ENCODE measurements at places on chromosomes 7 and 10.

- DNase-seq = no peak
Observed at GRCh38 chr10:3342771-3343170, 170.2 kb upstream of the PITRM1 start.

- DNase-seq = no peak
Observed at GRCh38 chr10:34728361-34728760, 86.7 kb downstream of the PARD3 start.

DNA sequence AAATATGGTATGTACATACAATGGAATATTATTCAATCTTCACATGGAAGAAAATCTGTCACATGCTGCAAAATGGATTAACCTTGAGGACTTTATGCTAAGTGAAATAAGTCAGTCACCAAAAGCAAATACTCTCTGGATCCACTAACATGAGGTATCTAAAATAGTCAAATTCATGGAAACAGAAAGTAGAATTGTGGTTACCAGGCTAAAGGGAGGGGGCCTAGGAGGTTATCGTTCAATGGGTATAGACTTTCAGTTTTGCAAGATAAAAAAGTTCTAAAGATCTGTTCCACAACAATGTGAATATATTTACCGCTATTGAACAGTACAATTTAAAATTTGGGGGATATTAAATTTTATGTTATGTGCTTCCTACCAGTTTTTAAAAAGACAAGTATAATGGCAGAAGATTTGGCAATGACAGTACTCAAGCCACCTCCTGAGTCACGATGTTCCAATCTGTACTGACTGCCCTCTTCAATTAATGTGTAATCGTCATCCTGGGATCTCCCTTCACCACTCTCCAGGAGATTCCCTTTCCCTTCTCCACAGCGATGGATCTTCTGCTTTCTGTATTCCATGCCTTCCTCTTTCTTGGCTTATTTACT is 32.3 kb upstream of the IL6 start:
- no peak for DNase-seq

DNA sequence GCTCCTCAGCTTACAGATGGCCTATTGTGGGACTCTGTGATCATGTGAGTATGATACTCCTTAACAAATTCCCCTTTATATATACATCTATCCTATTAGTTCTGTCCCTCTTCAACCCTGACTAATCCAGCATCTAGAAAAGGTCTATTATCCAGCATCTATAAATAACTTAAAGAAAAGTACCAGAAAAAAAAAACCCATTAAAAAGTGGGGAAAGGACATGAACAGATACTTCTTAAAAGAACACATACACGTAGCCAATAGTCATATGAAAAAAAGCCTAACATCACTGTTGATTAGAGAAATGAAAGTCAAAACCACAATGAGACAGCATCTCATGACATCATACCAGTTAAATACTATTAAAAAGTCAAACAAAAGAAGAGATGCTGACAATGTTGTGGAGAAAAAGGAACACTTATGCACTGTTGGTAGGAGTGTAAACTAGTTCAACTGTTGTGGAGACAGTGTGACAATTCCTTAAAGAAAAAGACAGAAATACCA is 549.5 kb upstream of the GRM3 start:
- no peak for DNase-seq

DNA sequence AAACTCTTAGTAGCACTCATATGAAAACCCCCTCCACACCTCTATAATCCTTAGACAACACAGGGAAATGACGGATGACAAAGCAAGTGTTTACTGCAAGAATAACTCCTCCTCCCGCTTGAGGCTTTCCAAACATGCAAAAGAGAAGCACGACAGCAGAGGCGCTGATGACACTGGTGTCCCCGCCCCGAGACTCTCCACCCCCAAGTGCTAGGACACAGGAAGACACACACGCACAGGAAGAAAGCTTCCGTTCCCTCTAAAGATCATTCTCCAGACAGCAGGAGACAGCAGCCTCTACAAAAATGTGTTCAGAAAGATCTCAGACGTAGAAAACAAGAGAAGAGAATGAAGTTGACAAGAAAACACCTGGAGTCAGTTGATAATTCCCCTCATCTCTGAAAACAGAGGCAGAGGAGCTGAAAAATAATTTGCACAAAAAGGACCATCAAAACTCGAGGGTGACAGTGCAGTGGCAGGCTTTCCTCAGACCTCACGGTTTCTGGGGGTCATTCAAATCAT is 90.2 kb downstream of the DLG5 start:
- no peak for DNase-seq

DNA sequence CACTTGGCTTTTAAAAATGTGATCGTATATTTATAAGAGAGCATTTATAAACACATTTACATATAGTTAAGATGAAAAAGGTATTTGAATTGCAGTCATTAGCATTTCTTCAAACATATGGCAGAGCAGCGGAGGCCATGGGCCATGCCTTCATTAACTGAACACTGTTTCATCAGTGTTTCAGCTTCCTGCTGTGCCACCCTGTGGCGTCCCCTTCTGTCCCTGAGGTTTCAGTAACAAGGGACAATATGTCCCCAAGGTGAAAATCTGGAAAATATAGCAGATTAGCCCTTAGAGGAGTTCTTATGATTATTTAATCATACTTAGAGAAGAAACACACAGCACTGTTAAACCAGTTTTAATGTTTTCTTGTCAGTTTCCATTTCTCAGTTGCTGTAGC is 577.8 kb downstream of the ETV1 start:
- DNase-seq = no peak

- no peak for DNase-seq
Observed at GRCh38 chr10:102962951-102963755, 45.1 kb downstream of the CNNM2 start.

GRCh38 chr7:109343678-109344077 is 774.0 kb downstream of the DNAJB9 start:
- DNase-seq = no peak

GRCh38 chr10:74612195-74612594 is 214.2 kb upstream of the KAT6B start:
- no peak for DNase-seq

GRCh38 chr7:129923709-129924108 is 29.1 kb downstream of the UBE2H start:
- no peak for DNase-seq

DNA sequence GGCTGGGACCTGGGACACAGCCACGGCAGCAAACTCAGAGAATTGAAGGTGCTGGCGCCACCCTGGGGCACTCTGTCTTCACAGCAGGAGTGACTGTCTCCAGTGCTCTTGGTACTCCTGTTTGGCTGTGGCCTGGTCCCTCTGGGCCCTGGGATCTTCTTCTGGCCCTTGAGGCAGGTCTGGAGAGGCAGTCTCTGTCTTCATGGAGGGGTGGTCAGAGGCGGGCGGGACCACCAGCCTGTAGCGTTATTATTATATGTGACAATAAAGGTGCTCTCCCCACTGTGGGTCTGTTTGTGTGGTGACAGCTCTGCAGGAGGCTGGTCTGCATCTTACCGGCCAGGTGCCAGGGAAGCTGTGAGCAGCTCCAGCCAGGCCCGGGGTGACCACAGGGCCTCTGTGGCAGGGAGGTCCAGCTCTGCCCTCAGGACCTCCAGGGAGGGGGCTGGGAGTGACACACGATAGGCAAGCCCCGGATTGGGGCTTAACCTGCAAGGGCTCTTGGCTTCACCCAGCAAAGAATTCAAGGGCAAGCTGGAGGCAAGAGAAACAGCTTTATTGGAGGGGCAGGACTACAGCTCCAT is 70.3 kb downstream of the MYL10 start:
- no peak for DNase-seq

- DNase-seq = no peak
Observed at GRCh38 chr10:132447446-132448247, 50.6 kb downstream of the PWWP2B start.

GRCh38 chr10:72087392-72087968 is 871 bp downstream of the SPOCK2 start:
- DNase-seq = no peak

- no peak for DNase-seq
Observed at GRCh38 chr10:3783682-3784432, 1.2 kb downstream of the KLF6 start.

- DNase-seq = no peak
Observed at GRCh38 chr7:91276909-91277308, 12.7 kb downstream of the FZD1 start.

- DNase-seq = no peak
Observed at GRCh38 chr7:121081327-121081936, 92.9 kb downstream of the CPED1 start.

- no peak for DNase-seq
Observed at GRCh38 chr7:127993317-127993716, 37.9 kb downstream of the LRRC4 start.

DNA sequence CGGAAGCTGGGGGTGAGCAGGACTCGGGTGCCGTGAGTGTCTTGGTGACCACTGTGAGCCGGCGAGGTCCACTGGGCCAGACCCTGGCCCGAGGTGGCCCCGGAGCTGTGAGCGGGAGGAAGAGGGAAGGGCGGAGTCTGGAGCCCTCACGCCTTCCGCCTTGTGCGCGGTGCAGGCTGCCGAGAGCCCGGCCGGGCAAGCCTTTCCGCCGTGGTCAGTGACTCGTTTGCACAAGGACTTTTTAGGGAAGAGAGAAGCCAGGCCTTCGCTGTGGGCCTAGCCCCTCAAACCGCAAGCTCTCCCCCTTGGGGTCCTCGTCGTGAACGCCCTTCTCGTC is 40.9 kb upstream of the ZNF32 start:
- DNase-seq = no peak

DNA sequence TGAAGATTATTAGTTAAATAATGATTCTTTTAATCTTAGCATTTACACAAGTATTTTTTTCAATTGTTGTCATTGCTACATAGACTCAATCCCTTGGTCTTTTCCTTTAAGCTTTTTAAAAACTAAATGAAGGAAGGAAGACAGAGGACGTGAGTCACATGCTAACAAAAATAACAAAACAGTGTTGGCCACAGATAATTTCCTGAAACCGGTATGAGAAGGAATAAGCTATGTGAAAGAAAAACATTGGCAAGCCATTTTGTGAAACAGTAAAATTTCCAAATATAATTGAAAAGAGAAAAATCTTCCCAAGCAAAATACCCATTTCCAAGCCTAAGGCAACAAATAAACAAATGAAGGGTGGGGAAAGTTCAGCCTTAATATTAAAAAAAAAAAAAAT is 223.0 kb downstream of the AHR start:
- no peak for DNase-seq

- DNase-seq = no peak
Observed at GRCh38 chr10:128324058-128324827, 198.0 kb upstream of the MKI67 start.

DNA sequence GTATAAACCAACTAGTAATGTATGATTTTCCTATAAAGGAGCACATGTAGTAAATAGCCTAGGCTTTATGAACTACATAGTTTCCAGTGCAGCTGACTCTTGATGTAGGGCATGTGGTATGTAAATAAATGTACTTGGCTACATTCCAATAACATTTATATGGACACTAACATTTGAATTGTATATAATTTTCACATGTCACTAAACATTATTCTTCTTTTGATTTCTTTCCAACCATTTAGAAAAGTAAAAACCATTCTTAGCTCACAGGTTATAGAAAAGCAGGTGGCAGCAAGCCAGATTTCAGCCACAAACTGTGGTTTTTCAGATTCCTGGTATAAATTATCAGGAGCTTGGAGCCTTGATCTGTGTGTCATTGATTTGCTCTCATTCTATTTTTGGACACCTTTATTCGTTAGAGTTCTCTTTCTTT is 1182.0 kb downstream of the CNTNAP2 start:
- DNase-seq = no peak

GRCh38 chr10:70536196-70536861 is 57.8 kb downstream of the PALD1 start:
- no peak for DNase-seq

- DNase-seq = no peak
Observed at GRCh38 chr7:47369736-47370135, 212.2 kb downstream of the TNS3 start.
